Stimulated activated CD8-positive, alpha-beta memory T cell treated with anti-CD3 and anti-CD28 coated beads, Interleukin-2, amount 100 ng/mL, for 48 hours (primary cell): ENCODE measurements at places on chromosomes 7 and 10.

- DNase-seq = no peak
These were observed 9.2 kb downstream of the GJD4 start for GRCh38 chr10:35614312-35614711.

DNA sequence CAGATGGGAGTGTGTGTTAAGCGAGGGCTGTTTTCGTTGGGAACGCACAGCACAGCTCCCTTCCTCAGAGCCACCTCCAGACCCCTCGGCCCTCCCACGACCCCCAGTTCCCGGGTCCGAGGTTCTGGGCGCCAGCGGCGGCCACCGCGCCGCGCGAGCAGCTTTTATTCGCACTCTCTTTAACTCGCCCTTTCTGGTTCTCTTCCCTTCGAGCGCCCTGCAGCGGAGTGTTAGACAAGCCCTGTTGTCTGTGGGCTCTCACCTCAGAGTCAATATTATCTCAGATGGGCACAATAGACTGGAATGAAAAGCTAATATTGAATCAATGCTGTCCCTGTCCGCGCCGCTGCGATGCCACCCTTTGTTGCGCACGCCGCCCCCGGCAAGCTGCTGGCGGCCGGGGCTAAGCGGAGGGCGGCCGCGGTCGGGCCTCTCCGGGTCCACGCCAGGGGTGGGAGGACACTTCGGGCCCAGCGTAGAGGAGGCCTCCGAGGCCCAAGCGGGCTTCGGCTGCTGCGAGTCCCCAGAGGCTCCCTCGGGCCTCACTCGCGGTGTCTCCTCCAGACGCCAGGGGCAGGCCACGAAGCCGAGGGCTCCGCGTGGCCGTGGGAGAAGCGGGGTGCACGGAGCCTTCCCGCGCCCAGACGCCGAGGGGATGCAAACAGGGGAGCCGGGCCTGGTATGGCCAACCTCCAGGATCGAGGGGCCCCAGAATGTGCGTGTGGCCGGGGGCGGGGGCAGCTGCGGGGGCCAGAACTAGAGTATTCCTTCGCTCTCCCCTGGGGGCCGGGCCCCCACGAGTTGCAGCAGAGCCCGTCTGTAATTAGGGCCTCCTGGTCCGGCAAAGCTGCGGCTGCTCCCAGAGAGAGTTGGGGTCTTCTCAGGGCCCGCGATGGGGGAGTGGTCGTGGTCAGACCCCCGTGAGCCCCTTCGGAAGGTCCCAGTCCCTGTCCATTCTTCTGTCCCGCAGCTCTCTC, 7.9 kb upstream of the EMX2 start:
- DNase-seq = no peak

DNA sequence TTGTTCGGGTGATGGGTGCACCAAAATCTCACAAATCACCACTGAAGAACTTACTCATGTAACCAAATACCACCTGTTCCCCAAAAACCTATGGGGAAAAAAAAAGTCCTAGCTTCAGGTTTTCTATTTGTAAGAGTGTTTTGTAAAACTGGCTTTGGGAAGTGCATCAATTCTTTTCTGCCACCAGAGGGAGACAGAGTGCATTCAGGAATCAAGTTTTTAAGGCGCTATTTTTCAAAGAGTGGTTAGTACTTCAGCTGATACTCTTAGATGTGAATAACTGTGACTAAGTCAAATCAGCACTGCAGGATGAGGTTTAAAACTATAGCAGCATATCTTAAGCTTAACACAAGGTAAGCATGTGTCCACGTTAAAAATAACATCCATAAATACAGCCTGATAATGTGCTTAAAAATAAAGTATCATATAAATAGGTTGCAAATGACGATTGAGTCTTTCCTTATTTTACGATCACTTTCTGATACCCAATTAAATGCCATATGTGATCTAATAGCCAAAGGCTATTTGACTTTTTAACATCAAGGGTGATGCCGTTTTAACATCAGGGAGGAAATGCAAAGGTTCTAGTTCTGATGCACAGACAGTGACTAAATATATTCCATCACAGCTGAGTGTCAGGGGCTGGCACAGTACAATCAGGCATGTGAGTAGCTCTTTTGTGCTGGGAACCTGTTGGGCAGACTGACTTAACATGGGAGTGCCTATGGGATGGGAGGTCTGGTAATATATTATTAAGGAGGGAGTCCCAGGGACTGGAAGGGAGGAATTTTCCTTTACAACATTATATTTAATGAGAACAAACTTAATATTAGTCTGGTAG, 10.6 kb upstream of the LYZL2 start:
- DNase-seq = no peak

- DNase-seq = no peak
These were observed 93.5 kb upstream of the ZNF804B start for GRCh38 chr7:88665892-88666514.

DNA sequence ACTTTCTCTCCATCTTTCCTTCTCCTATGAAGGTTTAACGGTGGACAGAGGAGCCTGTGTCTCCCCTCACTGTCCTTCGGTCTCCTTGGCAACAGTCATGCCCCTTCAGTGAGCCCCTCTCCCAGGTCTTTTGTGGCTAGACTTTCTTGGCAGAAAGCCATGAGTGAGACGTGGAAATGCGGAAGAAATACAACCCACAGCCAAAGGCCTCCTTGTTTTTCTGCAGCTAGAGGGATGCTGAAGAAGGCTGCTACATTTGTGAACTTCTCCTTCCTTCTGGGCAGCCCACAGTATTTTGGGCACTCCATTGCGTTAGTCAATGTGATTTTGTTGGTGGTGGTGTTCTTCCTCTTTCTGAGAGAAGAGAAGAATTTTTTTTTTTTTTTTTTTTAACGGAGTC, 333.7 kb upstream of the PODXL start:
- DNase-seq = no peak

DNA sequence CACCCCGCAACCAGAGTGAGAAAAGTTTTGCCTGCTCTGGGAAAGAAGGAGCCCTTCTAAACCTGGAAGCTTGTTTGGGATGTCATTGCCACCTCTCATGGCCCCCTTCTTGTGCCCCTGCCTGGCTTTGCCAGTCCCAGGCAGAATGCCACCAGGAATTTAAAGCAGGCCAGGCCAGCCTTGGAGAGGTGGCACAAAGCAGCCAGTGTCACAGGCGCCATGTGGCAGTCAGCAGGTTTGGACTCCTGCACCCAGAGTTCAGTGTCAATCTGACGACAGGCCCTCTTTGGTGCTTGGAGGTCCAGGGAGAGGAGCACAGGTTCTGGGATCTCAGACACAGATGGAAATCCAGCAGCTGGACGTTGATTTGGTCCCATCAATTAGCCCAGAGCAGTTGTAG, 12.7 kb downstream of the HK1 start:
- no peak for DNase-seq

DNA sequence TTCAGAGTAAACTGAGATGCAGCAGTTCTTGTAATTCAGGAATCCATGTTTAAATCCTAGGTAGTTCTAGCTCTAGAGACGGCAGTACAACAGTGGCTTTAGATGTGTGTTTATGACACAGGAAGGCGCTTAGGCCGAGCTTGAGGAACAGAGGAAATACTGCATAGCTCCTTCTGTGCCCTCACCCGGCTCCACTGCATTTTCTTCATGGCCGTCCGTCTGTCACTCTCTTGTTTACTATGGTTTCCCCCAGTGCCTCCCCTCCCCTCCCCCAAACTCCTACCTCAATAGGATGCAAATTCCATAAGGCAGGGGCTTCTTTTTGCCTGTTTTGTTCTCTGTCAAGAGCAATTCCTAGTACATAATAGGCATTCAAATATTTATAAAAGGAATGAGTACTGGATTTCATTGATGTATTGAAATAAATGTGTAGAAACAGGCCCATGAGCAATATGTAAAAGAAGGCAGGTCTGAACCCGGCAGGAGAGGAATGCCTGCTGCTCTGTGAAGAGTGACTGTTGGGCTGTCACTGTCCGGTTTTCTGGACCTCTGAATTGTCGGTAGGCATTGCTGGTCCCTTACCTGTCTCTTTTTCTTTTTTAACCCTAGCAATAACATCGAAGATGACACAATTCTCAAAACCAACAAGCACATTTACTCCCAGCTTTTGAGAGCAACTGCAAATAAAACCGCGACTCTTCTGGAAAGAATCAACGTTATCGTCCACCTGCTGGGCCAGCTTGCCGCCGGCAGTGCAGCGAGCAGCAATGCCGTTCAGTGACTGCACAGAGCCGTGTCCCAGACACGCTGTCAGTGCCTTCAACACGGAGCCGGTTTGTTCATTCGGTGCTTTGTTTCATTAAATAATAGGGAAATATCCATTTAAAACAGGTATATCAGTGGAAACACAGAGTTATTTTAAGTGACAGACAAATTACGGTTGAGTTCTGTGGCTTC, 12.7 kb downstream of the MMP21 start:
- no peak for DNase-seq

DNA sequence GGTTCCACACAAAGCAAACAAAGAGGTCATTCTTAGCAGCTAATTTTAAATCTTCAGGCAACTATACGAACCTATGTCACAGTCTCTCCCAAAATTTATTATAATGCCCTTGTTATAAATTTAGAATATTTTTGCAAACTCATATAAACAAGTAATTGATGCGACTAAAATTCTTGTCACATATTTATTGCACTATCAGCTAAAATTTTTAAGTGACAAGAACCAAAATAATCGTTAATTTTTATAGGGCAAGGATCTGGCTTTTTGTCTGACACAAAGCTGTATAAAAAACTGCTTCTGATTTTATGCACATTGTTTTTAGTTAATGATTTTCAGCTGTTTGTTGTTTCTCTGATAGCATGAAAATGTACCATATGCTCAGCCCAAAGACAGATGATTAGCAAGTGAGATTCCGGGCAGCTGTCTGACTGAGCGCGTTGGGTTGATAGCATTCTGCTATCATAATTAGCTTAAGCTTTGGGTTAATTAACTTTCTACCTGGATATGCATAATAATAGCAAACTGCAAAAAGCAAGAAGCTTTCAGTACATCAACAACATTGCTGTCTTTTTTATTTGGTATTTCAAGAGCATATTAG, 136.0 kb downstream of the MGMT start:
- no peak for DNase-seq

DNA sequence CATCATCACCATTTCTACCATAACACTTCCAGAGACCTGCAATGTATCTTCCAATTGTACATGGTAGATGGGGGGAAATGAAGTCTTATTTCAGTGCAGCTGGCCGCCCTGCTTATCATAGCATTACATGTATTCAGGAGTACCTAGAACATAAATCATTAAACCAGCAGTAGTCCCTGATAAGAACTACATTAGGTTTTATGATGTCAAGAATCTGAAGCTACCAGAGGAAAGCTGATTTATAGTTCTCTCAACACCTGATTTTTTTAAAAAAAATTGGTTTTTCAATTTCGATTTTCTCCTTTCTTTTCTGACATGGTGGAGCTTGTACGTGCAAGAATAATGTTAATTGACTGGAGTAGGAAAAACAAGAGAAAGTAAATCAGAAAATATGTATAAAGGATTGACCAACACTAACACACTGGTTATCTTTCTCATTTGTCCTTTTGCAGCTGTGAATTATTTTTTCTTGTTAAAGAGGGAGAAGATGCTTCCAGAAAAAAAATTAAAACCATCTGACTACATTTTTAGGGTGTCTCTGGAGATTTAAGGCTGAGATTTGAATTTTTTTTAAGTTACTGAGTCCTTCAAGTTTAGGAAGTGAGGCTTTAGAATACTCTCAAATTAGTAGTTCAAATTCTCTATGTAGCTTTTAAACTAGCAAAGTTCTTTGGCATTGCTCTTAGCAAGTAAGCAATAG, 59.1 kb downstream of the CSTF2T start:
- DNase-seq = no peak

- no peak for DNase-seq
These were observed 232.7 kb downstream of the NSUN6 start for GRCh38 chr10:18418541-18419215.

- DNase-seq = no peak
These were observed 49.9 kb downstream of the SORCS3 start for GRCh38 chr10:104690959-104691358.

DNA sequence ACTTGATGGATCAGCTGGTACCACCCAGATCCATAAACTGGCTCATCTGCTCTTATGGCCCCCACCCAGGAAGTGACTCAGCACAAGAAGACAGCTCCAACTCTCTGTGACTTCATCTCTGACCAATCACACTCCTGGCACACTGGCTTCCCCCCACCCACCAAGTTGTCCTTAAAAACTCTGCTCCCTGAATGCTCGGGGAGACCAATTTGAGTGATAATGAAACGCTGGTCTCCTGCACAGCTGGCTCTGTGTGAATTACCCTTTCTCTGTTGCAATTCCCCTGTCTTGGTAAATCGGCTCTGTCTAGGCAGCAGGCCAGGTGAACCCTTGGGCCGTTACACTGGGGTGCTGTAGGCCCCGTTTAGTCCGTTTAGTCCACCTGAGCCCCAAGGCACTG, 23.4 kb upstream of the BNIP3 start:
- DNase-seq = no peak

DNA sequence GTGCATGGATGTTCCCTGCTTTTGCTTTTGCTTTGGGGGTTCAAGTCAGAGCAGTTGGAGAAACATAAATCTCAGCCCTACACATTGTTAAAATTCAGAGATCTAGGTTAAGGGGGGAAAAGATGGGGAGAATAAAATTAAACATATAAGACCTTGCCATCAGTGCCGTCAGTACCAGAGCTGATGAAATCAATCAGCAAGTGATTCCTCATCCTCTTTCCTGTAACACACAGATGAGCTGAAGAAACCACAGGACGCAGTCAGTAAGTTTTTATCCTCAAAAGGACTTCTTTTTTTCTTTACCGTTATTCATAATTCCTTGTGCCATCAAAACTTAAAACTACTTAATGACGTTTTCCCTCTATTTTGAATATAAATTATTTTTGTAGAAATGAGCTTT, 5.9 kb downstream of the HECW1 start:
- no peak for DNase-seq

- no peak for DNase-seq
These were observed 47.6 kb downstream of the TSPAN15 start for GRCh38 chr10:69498711-69499471.

- no peak for DNase-seq
These were observed 4.0 kb downstream of the SLC16A12 start for GRCh38 chr10:89531359-89531758.

- no peak for DNase-seq
These were observed 2.6 kb downstream of the ABI1 start for GRCh38 chr10:26857991-26858706.

DNA sequence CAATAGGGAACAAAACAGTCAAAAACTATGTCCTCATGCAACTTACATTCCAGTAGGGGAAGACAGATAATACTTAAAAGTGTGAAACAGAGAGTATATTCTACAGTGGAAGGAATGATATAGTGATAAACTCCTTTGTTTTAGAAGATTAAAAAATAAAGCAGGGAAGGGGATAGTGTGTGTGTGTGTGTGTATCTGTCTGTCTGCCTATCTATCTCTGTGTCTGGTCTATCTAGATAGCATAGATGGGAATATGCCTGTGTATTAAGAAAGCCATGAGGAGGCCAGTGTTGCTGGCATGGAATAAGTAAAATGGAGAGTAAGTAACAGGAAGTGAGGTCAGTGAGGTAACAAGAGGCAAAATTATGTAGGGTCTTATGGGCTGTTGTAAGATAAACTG, 42.2 kb downstream of the EXOC6 start:
- DNase-seq = no peak

DNA sequence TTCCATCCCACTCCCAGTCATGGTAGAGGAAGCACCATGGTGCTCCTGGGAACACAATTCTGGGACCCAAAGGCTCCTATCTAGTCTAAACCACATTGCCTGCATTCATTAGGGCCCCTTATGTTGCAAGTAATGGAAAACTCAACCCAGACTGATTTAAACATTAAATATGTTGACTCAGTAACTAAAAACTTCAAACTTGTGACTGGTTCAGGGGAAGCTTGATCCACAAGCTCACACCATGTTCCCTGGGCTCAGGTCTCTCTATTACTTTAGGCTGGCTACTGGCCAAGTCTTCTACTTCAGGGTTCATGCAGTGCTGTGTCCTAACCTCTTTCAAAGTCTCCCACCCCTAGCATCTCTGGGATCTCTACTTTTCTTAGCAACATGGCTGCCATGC, 13.1 kb downstream of the WNT16 start:
- no peak for DNase-seq
